ENCODE measurements at places on chromosomes 6 and 20. TPM values are rescaled to one million over a fixed set of nuclear protein-coding genes. Genes with fewer than 3 reads are reported as not detected.

The ACSS2 gene
- 14.2 TPM for total RNA-seq

The BANF2 gene
- total RNA-seq = not detected

The IPCEF1 gene
- 23.6 TPM for total RNA-seq

The THEMIS gene
- 79.5 TPM for total RNA-seq

- DNase-seq = peak; percentile 73
Observed at GRCh38 chr6:90466154-90466940, 120.5 kb downstream of the MAP3K7 start.

DNA sequence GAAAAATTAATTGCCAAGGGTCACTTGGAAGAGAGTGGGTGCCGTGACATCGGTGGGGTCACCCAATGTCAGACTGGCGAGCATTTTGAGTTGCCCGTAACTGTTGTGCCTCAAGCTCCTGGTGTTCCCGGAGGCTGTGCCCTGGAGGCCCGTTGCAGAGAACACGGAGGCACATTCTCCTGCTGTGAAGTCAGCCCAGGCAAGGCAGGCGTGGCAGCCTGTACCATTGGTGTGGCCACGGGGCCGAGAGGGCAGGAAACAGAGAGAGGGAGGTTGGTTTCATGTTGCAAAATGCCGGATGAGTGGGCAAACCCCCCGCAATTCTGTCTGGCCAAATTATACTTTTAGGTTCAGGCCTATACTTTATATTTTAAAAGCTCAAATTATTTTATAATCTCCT is 81.2 kb downstream of the THBS2 start:
- no peak for DNase-seq

DNA sequence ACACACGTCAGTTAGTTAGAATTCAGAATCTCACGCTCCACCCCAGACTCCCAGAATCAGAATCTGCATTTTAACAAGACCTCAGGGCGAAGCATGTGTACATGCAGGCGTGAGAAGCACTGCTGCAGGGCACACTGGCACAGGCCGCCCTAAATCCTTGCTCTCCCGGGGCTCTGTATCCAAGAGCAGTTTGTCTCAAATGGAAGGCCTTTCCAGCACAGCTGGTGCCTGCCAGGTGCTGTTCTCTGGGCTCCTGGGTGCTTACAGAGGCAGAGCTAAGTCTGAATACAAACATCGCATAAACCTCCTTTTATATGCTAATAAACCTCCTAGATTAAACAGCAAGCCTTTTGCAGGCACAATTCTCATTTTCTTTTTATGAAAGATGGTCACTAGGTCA is 119.1 kb upstream of the CD93 start:
- DNase-seq = no peak

GRCh38 chr6:157222201-157222981 is 100.9 kb downstream of the TMEM242 start:
- DNase-seq = no peak

DNA sequence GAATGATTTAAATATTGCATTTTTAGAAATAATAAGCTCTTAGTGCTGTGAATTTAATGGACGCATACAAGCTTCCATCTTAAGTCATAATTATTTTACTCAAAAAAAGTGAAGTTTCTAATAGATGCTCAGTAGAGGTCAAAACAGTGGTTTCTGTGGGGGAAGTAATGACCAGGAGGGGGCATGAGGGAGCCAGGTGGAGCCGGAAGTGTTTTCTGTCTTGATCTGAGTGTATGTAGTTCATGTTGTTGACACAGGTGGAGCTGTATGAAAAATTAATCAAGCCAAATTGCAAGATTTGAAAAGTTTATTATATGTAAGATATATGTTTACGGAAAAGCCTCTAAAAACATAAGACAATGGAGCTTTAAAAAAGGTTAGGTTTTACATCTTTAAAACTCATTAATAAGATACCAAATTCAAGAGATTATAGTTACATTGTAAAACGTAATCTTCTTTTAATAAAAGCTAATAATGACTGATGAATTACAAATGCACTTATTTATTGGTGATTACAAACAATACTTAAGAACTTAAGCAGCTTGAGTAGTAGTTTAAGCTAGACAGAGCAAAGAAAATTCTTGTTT is 68.0 kb downstream of the PLAGL1 start:
- peak; percentile 75 for DNase-seq

- DNase-seq = no peak
Observed at GRCh38 chr6:28947831-28948270, 24.1 kb upstream of the TRIM27 start.

GRCh38 chr6:145960918-145961589 is 3.1 kb downstream of the SHPRH start:
- no peak for DNase-seq
